ENCODE measurements at places on chromosomes 6 and 20. TPM values are rescaled to one million over a fixed set of nuclear protein-coding genes. Genes with fewer than 3 reads are reported as not detected.

ADGRF5 gene
- 357 TPM for total RNA-seq

GRCh38 chr20:61684583-61685235 lies 381.0 kb downstream of the TAF4 start:
- H3K36me3 ChIP-seq = no peaks in the 10 kb centered on the region
- no peak overlapping the region for H3K27ac ChIP-seq
- H3K4me3 ChIP-seq = no peak overlapping the region
- no peaks in the 10 kb centered on the region for H3K27me3 ChIP-seq

DNA sequence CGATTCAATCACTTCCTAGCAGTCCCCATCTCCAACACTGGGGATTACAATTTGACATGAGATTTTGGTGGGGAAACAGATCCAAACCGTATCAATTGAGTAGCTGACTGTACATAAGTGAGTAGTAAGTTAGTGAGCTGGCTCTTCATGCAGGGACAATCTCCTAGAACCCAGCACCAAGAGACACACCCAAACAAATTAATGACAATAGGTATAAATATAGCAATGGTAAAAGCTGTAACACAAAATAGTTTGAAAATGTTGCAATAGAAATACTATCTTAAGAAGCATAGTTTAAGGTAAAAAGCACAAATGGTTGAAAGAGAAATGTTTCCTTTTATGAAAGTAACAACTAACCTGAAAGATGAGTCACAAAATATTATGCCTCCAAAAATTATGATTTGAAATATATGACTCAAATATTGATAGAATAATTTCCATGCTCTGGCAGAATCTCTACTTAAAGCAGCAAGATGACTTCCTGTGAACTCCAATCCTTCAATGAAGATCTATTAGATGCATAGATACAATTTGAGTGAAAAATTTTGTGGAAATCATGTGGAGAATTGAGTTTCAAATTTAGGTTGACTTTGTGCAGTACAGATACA lies 5.4 kb upstream of the SIRPB1 start:
- DNase-seq = no peak
- peaks cover 56% of the 10 kb centered on the region for H3K4me1 ChIP-seq
- no peaks in the 10 kb centered on the region for H3K27me3 ChIP-seq

- no peak for DNase-seq
- no peak overlapping the region for H3K4me3 ChIP-seq
- no peak overlapping the region for H3K27ac ChIP-seq
- H3K36me3 ChIP-seq = no peaks in the 10 kb centered on the region
- H3K27me3 ChIP-seq = no peaks in the 10 kb centered on the region
Measured at GRCh38 chr6:39214846-39215639, 14.2 kb downstream of the KCNK5 start.

Measured in left lung (tissue), 14 donors.